ENCODE measurements at places on chromosomes 2 and 18. TPM values are rescaled to one million over a fixed set of nuclear protein-coding genes. Genes with fewer than 3 reads are reported as not detected.
A peak's percentile ranks its signal among the peaks of the same experiment; 100 is the strongest.

DNA sequence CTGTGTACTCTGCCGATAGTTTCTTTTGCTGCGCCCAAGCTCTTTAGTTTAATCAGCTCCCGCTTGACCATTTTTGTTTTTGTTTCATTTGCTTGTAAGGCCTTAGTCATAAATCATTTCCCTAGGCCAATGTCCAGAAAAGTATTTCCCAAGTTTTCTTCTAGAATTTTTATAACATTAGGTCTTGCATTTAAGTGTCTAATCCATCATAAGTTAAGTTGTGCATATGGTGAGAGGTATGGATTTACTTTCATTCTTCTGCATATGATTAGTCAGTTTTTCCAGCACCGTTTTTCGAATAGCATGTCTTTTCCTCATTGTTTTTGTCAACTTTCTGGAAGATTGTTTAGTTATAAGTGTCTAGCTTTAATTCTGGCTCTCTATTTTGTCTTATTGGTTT is 484.8 kb upstream of the CNTNAP5 start:
- no peak for DNase-seq

- DNase-seq: no peak
Measured at GRCh38 chr2:46647766-46648742, 168.7 kb downstream of the TMEM247 start.

Gene RBM44
- total RNA-seq: 0.73 TPM

GRCh38 chr2:95539836-95540235 is 52.0 kb upstream of the TRIM43 start:
- DNase-seq: no peak

Gene CD226
- total RNA-seq: 47.6 TPM

DNA sequence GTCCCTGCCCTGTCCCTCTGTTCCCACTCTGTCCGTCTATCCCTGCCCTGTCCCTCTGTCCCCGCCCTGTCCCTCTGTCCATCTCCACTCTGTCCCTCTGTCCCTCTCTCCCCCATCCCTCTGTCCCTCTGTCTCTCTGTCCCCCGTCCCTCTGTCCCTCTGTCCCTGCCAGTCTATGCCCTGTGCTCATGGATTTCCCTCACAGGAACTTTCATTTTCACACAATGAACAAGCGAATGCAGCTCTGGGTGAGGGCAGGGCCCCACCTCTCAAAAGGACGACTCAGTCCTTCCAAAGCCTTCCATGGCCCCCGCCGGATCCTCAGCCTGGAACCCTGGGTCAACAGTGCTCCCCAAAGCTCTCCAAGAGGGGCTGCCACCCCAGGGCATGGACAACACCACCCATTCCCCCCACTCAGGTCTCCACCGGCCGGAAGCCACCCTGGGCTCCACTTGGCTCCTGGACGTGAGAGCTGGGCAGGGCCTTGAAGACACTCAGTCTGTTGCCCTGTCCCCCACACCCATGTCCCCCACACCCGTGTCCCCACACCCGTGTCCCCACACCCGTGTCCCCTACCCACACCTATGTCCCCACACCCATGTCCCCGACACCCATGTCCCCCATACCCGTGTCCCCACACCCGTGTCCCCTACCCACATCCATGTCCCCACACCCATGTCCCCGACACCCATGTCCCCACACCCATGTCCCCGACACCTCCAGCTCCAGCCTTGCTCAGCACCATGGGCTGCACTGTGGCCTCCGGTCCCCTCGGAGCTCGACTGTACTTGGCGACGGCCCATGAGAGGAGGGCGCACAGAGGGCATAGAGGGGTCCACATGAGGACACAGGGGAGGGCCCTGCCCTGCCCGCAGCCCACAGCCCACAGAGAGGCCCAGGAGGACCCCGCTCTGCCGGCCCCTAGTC is 156.0 kb downstream of the PXDN start:
- DNase-seq: no peak

Gene C2orf80
- total RNA-seq: not detected

Gene FAM237A
- not detected for total RNA-seq

DNA sequence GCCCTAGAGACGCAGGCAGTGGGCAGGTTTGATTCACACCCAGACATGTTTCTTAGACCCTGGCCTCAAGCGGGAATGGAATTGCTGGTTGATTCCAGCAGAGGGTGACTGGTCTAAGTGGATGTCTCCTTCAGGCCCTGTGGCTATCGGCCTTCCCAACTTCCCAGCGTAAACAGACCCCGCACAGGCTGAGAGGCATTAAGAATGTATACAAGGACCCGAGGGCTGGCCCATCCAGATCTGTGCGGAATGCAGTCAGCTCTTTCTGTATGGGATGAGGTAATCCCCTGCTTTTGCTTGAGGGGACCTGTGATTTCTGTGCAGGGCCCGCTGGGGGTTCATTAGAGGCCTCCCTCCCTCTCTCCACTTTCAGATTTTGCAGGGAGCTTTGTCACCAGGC is 6.5 kb downstream of the ACKR3 start:
- no peak for DNase-seq

Gene PID1
- total RNA-seq: not detected

Gene COL4A4
- not detected for total RNA-seq

- no peak for DNase-seq
Measured at GRCh38 chr2:47165001-47165555, 10.0 kb upstream of the STPG4 start.

DNA sequence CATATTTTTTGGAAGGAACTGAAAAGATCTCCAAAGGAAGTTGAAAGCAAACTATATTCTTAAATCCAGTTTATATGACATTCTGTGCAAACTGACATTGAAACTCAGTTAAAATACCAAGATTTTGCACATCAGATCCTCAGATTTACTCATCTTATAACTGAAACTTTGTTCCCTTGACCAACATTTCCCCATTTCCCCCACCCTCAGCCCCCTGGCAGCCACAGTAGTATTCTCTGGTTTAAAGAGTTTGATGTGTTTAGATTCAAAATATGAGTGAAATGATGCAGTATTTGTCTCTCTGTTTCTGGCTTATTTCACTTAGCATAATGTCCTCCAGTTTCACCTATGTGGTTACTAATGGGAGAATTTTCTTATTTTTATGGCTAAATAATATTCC is 99.2 kb upstream of the ITGA4 start:
- peak; percentile 26 for DNase-seq

Gene ARHGEF33
- not detected for total RNA-seq

GRCh38 chr2:217943446-217944321 is 59.1 kb downstream of the TNS1 start:
- peak; percentile 71 for DNase-seq

Gene CMPK2
- total RNA-seq: 90.8 TPM

DNA sequence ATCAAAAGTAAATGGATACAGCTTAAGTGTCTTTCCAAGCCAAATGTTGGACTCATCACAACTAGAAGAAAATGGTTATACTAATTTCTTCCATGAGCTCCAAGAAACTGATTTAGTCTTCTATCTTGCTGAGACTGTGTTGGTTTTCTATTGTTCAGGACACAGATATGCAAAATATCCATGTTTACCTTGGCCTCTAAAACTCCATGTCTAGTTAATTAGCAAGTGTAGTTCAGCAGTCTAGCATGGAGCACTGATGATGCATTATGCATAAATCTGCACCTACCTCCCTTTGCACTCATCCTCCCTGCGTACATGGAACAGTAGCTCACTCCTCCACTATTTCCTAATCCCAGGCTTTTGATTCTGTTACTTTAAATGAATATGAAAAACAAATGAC is 731.4 kb upstream of the CHAC2 start:
- DNase-seq: no peak

DNA sequence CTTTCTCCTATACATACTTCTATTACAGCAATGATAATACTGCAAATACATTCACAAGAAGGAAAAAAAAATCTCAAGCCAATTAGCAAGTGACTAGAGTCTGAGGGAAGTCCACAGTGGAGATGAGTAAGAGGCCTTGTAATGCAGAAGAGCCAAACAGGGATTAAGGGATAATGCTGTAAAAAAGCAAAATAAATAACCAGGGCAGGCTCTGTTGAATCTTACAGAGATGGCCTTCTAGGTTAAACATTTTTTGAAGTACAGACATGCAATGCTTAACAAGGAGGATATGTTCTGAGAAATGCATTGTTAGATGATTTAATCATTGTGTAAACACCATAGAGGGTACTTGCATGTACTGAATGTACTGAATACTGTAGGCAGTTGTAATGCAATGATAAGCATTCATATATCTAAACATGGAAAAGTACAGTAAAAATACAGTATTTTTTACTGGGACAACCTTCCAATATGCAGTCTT is 122.1 kb upstream of the RMDN2 start:
- no peak for DNase-seq

- no peak for DNase-seq
Measured at GRCh38 chr18:52553441-52553840, 213.4 kb downstream of the DCC start.

Gene DIPK1C
- not detected for total RNA-seq

DNA sequence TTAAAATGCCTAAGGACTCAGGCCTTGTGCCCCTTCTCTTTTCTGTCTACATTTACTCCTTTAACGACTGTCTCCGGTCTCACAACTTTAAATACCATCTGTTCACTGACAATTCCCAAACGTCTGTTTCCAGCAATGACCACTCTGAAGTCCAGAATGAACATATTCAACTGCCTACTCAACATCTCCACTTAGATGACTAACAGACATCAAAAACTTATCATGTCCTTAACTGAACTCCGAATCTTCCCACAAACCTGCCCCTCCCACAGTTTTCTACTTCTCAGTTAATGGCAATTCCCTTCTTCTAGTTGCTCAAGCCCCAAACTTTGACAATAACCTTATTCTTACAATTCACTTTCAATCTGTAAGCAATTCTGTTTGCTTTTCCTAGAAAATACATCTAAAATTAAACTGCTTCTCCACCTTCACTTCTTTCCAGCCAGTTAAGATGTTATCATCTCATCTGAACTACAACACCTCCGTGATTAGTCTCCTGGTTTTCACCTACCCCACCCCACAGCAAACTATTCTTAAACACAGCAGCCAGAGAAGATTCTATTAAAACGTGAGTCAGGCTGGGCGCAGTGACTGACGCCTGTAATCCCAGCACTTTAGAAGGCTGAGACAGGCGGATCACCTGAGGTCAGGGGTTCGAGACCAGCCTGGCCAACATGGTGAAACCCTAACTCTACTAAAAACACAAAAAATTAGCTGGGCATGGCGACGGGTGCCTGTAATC is 2.8 kb downstream of the C1D start:
- DNase-seq: no peak

- no peak for DNase-seq
Measured at GRCh38 chr18:47549021-47549540, 297.6 kb upstream of the SKOR2 start.

GRCh38 chr2:95314964-95315611 is 17.9 kb downstream of the KCNIP3 start:
- DNase-seq: no peak

DNA sequence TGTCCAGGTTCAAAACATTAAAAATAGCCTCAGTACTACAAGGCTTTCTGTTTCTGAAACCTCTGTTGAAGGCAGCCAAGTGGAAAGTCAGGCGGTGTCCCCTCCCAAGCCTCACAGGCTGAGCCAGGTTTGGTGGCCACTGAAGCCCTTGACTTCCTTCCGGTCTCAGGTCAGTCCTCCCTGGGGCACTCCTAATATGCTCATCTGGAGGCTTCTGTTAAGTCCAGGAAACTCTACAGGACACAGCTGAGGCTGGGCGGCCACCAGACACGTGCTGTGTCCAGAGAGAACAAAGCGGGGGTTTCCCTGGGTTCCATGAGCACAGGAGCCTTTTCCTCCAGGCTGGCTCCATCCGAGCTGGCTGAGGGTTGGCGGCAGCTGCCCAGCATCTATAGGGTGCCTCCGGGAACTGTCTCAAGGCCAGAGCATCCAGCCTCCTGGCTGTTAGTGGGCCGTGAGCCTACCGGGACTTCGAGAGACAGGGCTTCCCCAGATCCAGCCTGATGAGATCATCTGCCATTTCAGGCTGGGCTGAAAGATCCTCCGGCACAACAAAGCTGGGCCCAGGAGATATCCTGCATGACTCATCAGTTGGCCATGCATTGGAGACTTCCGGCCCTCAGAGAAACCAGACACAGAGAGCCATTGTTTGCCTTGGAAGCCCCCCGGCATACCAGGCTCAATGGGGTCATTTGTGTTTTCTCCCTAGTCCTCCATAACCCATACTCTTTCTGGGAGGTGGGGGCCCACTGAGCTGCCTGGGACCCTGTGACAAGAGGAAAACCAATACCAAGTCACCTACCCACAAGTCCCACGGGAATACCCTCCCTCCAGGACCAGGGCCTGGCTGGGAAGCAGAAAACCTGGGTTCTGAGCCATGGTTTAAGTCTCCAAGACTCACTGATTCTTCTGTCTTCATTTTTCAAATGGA is 71.7 kb downstream of the HS1BP3 start:
- DNase-seq: no peak

GRCh38 chr2:96764253-96764637 is 3.5 kb downstream of the CNNM4 start:
- no peak for DNase-seq

Gene PER2
- total RNA-seq: 17.6 TPM

GRCh38 chr18:3873698-3874097 is 423.7 kb downstream of the TGIF1 start:
- no peak for DNase-seq

- peak; percentile 79 for DNase-seq
Measured at GRCh38 chr18:24075767-24076597, 61.4 kb downstream of the TTC39C start.

Gene CYP1B1
- 2.3 TPM for total RNA-seq

DNA sequence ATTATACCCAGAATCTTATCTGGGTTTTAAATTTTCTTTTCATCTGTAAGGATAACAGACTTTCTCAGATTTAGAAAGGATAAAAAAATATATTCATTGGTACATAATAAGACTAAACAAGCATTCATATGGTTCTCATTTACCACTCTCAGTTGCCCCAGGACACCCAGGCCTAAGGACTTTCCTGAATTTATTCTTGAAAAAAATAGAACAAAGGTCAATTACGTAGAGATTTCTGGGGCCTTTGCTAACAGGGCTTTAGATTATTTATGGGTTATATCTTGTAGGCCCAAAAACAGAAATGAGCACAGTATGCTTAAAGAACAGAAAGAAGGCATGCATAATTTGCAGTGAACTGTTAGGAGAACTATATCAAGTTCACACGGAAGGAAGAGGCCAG is 269.0 kb upstream of the COL3A1 start:
- no peak for DNase-seq

GRCh38 chr18:59993560-59993959 is 93.8 kb downstream of the PMAIP1 start:
- no peak for DNase-seq

DNA sequence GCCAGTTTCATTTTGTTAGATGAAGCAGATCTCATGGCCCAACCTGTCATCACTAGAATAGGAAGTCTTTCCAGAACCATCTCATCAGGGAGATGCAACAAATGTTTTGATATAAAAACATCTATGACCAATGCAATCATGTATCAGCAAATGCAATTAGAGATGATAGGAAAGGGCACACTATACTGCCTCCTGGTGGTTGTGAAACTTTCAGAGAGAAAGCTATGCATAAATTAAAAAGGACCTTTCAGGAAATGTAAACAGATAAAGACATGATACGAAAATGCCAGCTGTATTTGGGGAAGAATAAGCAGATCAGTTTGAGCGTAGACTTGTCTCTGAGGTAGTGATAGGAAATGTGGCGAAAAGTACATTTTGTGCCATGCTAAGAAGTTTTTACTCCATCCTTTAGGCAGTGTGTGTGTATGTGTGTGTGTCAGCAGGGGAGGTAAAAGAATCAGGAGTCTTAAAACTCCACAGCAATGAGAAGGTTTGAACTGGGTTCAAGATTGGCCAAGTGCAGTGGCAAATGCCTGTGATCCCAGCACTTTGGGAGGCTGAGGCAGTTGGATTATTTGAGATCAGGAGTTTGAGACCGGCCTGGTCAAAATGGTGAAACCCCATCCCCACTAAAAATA is 479.3 kb downstream of the CPS1 start:
- no peak for DNase-seq

GRCh38 chr2:100603948-100604633 is 41.3 kb downstream of the PDCL3 start:
- no peak for DNase-seq

GRCh38 chr2:225766431-225766830 is 366.9 kb downstream of the NYAP2 start:
- DNase-seq: no peak

All from activated CD8-positive, alpha-beta T cell treated with anti-CD3 and anti-CD28 coated beads, Interleukin-2, amount 10 ng/mL, durations not matched to agents 7 days and 5 days (primary cell).